ENCODE measurements at places on chromosomes 7 and 10.

GRCh38 chr10:110010486-110011378 is 2.9 kb downstream of the ADD3 start:
- DNase-seq = no peak

- no peak for DNase-seq
Measured at GRCh38 chr10:118042827-118043242, 3.9 kb downstream of the RAB11FIP2 start.

DNA sequence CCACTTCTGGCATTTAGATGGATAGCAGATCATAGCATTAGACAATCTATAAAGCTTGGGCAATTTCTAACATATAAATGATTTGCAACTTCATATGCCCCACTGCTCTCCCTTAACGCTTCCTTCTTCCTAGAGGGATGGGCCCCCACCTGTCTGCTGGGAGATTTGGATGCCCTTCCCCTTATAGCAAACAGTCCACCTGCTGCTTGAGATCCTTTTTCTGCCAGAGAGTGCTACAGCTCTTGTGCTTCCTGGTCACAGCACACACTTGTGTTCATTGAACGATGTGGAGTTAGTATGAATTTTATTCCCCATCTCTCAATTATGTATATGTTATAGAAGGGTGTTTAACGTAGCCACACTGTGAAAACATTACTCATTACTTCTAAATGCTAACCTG is 10.4 kb upstream of the PCGF5 start:
- DNase-seq = no peak

DNA sequence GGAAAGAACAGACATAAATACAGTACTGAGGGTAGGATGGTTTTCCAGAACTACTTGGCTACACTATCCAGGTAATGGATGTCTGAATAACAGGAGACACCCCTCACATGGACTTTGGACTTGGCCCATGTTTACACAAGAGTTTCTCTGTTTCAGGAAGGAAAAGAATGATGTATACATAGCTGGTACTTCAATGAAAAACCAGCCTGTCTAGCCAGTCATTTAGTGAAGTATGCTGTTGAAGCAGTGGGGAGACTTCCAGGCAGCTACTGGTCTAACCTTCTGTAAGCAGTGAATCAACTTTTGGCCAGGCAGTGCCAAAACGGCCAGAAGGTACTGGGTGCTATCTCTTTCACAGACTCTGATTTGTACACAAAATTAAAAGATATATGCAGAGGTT is 135.0 kb downstream of the MBL2 start:
- DNase-seq = no peak

GRCh38 chr10:96642973-96643372 is 56.2 kb upstream of the TM9SF3 start:
- DNase-seq = peak; percentile 8

DNA sequence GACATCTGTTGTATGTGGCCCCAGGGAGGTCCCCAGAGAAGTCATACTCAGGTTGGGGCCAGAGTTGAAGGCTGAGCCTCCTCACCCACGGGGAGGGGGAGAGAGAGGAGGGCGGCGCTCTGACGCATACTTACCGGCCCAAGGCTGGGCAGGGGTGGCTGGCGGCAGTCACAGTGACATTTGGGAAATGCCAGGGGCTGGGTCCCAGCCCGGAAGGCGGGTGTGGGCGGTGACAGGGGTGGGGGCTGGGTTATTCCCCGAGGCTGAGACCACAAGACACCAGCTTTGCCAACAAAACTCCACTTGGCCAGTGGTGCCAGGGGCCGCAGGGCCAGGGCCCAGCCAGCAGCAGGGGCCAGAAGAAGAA is 41.1 kb downstream of the RASGEF1A start:
- no peak for DNase-seq

GRCh38 chr7:158581440-158582088 is 6.1 kb downstream of the PTPRN2 start:
- no peak for DNase-seq

GRCh38 chr10:52314822-52315552 is 906 bp downstream of the DKK1 start:
- DNase-seq = no peak

- DNase-seq = no peak
Measured at GRCh38 chr7:155252444-155252887, 45.2 kb upstream of the INSIG1 start.

- no peak for DNase-seq
Measured at GRCh38 chr10:22489467-22489866, 144.2 kb downstream of the SPAG6 start.

DNA sequence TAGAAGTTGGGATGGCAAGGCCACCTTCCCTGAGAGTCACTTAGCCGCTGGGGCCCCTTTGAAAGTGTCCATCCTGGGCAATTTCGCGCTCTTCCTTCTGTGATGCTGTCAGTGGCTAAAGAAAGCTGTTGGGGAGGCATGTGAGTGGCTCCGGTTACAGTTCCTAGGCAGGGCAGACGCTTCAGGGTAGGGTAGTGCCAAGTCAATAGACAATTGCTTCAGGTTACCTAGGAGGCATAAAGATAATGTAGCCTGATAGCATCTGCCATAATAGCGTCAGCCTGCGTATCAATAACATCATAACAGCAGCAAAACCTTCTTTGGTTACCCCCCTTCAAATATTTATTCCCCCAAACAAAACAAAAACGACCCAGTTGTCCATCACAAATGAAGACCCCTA is at the start of gene FAM107B:
FAM107B (minus strand) TSS at position 101 of the 400 bp plus-strand sequence. CDS start 234 bp downstream, outside the sequence.
- DNase-seq = no peak

DNA sequence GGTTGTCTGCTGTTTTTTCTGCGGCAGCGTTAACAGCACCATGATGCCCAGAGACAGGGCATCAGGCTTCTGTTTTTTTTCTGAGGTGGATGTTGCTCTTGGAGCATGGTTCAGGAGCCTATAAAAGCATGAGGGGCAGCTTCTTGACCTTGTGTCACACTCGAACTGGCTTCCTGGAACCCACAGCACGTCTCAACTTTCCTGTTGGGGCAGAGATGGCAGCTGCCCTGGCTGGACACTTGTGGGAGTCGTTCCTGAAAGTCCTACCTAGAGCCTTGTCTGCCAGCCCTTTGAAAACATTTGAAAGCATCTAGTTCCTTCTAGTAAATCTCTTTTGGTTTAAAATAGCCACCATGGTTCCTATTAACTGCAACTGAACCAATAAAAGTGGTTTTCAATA is 28.9 kb upstream of the PRKAG2 start:
- no peak for DNase-seq

DNA sequence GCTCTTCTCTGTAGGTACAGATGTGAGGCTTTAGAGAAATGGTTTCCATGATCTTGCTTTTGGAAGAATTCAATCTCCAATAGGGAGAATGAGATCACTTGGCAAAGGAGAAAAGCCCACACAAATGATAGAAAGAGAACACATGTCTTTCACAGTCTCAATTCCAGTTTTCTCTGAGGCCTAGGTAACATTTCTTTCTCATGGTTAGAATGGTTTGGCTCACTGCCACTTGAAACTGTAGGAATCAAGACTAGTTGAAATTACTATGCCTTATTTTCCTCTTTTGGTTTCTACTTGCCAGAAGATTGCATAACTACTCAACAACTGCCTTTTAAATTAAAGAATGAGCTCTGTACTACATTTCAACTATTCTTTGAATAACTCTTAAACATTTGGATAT is 276.5 kb upstream of the TEX47 start:
- DNase-seq = no peak

- DNase-seq = no peak
Measured at GRCh38 chr7:38257350-38257677, 16.1 kb downstream of the TARP start.

DNA sequence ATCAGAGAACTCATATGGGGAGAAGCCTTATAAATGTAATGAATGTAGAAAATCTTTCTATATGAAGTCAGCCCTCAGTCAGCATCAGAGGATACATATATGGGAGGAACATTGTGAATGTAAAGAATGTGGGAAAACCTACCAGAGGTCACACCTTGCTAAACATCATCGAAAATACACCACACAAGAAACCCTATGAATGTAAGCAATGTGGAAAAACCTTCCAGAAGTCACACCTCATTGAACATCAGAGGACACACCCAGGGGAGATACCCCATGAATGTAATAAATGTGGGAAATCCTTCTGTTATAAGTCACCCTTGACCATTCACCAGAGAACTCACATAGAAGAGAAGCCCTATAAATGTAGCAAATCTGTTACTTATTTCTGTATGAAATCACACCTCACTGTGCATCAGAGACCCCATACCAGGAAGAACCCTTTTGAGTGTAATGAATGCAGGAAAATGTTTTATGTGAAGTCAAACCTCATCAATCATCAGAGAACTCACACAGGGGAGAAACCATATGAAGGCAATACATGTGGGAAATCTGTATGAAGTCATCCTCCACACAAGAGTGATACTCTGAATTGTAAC is 30.8 kb downstream of the ZNF12 start:
- DNase-seq = no peak

DNA sequence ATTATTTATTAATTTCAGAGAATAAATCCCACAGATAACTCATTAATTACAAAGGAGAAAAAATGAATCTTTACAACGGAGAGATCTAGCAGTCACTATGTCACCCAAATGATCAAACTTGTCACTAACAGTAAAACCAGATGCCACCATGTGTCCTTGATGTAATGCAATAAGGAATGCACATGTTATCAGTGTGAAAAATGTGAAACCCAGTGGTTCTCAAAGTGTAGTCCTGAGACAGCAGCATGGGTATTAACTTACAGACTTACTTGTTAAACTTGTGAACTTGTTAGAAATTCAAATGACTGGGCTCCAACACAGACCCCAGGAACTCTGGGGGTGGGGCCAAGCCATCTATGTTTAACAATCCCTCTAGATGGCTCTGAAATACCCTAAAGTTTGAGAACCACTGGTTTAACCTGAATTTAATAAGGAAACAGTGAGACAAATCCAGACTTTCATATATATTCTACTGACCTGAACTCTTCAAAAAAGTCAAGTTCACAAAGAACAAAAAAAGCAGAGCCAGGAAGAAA is 77.4 kb downstream of the RNLS start:
- DNase-seq = no peak

DNA sequence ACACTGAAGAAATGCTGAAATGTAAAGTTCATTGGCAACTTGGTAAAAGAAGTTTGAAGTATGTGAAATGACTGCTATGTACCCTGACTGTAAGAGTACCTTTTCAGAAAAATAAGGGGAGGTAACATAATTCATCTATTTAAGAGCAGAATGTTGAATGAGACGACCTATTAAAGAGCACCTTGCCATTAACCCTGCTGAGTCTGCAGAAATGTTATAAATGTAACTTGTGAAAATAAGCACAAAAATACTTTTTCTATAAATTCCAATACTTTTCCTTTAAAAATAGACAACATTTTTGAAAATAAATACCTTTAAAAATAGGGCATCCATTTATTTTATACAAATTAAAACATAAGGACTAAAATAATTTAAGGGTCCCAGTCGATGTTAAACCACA is 7.7 kb downstream of the TM9SF3 start:
- DNase-seq = no peak

- DNase-seq = no peak
Measured at GRCh38 chr10:70498970-70499835, 20.6 kb downstream of the PALD1 start.

DNA sequence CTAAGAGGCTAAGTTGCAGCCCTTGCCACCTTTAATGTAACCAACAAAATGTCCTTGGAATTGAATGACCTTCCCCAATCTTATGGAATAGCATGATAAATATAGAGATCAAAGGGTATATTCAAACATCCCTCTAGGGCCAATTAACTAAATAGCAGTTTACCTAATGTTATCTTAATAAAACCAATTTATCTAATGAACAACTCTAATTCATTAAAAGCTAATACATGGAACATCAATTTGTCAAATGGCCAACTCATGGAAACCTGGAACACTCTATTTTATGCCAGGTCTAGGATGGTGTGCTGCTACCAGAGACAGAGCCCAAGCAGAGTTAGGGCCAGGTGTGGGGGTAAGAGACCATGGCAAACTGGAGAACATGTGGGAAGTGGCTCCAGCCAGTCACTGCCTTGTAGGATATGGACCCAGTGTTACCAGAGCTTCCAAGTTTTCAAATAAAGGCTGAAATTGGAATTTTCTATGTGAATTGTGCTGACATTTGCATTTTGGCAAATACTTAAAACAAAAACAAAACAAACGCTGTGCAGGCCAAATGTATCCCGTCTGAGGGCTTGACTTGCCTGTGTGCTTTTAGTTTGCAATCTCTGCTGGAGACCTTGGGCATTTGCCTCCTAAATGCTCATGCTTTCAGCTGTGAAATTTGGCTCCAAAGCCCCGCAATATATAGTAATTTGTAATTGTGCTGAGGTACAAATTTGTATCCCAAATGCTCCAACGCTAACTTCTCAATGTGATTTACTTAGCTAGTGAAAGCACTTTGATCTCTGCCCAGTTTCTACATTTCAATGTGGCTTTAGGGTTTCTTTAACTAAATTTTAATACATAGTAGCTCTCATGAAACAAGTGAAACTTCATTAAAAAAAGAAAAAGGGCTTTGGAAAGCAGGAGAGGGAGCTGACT is 55.1 kb downstream of the CPED1 start:
- DNase-seq = no peak

DNA sequence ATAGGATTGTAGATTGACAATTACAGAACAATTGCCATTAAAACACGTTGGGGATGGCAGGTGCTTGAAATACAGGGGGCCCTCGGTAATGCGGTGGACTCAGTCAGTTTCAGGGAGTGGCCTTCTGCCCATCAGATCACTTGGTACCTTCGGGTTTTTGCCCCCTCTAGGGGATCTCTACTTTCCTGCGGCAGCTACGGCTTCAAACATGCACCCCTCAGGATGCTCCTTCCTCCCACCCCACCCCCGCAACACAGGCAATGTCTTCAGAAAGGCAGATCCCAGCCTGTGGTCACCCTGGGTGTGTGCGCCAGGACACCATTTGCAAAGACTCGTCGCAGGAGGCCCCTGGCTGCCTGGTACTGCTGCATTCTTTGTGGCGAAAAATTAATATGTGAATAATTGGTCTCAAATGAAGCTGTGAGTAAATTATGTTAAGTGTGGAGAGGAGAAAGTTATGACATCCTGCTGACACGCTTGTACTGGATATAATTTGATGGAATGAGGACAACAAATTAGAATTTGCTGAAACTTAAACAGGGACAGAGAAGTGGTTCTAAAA is 431.0 kb upstream of the MKI67 start:
- DNase-seq = no peak

DNA sequence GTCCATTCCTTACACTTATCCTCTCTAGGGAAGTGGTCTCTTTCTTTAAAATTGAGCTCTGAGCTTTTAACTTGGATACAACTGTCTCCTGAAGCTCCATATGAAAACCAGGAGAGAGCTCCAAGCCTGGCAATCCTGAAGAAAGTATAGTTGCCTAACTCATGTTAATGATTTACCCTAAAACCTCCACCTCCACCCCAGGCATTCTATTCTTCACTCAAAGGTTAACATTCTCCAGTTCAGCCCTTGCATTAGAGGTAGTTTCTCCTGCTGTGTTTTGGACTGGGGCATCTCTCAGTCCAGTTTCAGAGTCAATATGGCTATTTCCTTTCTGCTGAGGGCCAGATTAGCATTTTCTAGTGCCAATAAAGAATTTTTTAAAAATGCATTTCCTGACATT is 195.5 kb downstream of the SLC25A13 start:
- no peak for DNase-seq

DNA sequence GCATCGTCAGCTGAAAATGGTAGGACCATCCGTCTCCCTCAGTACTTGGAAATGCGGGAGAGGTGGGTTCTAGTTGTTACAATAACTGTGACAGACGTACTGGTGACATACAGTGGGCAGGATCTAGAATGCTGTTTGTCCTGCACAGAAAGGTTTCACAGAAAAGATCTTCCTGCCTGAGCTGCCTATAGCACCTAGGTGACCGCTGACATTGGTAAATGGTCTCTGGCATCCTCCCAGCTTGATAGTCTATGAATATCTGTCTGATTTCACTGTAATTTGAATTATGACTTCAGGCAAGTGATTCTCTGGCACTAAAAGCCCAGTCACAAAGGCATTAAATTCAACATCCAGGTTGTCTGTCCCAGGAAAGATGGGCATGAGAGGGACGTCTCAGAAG is 38.2 kb upstream of the CCDC3 start:
- no peak for DNase-seq
